ENCODE measurements at places on chromosomes 3 and 15.

DNA sequence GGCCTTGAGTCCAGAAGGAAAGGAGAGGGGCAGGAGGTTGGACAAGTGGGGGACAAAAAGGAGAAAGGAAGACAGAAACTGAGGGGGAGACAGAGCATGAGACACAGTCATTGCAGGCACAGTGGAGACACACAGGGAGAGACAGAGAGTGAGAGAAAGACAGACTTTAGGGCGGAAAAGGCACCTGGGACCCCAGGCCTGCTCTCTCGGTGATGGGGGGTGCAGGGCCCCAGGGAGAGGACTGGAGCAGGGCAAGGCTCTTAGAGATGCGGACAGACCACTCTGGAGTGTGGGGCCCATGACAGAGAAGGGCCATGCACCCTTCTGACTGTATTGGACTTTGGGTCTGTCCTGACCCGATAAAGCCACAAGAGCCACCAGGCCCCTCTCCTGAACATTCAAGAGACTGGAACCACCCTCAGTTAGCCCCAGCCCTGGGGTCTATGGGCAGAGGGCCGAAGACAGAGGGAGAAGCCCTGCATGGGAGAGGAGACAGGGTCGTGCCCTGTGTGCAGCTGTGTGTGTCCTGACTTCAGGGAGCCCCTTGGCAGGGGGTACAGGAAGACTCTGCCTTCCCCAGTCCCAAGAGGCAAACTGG is 12.5 kb downstream of the PLCD1 start:
- no peak for DNase-seq

- no peak for DNase-seq
Observed at GRCh38 chr15:35705884-35706585, 160.1 kb upstream of the DPH6 start.

GRCh38 chr3:159432682-159433340 is 555.8 kb upstream of the IL12A start:
- DNase-seq: no peak

DNA sequence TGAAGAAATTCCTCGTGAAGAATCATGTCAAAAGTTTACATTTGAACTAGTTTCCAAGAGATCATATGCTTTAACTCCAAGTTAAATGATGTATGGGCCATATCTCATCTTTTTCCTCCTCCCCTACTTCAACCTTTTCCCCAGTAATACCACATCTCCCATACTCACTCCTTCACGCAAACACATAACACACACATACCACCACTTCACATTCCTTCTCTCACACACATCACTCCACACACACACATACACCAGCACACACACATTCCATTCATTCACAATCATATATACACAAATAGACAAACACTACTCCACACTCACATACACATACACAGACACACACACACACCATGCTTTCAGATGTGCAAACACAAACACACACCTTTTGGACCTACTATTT is 769.0 kb upstream of the NR2F2 start:
- peak; percentile 66 for DNase-seq
